Stimulated activated CD4-positive, alpha-beta T cell treated with anti-CD3 and anti-CD28 coated beads, TNF-alpha, amount 100 ng/mL, for 4 hours (primary cell): ENCODE measurements at places on chromosomes 5 and 9.

- no peak for DNase-seq
These were observed 17.0 kb upstream of the NDUFS4 start for GRCh38 chr5:53543401-53543800.

- DNase-seq, result no peak
These were observed 227.2 kb downstream of the MRPS30 start for GRCh38 chr5:45035991-45036390.

DNA sequence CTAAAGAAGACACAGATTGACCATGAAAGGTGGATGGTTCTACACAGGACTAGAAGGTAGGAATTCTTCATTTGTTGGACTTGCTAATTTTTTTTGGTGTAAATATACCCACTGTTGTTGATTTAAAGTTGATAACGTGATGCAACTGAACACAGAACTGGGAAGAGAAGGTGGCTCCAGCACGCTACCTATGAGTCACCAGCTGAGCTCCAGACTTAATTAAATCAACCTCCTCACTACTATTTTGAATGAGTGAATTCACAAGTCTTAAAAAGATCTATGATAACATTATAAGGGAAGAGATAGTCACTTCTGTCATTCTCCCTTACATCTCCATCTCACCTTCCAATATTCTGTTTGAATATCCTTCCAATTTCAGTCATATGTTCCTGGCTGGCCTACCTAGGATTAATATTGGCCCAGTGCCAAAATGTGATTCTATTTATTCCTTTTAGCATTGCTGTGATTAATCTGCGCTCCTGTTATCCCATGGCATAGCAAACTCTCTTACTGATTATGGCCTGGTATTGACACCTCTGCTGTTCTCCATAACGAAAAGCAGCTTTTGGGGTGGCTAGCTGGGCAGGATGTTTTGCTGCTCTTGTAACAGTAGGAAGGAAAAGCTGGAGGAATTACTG lies 135.9 kb upstream of the CCDC152 start:
- no peak for DNase-seq

DNA sequence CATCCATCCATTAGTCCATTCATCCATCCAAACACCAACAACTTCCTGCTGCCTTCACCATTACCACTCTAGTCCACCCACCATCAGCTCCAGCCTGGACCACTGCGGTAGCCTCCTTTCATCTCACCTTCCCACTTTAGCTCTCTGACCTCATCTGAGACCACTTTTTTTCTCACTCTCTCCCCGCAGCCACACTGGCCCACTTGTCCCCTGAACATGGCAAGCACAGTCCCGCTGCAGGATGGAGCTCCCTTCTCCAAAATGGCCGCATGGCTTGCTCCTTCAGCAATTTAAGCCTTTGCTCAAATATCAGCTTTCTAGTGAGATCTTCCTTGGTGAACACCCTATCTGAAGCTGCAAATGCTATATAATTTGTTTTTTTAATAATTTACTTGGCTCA lies 11.1 kb downstream of the CSF1R start:
- no peak for DNase-seq

GRCh38 chr5:168756453-168757391 lies 177.6 kb upstream of the PANK3 start:
- DNase-seq, result no peak

DNA sequence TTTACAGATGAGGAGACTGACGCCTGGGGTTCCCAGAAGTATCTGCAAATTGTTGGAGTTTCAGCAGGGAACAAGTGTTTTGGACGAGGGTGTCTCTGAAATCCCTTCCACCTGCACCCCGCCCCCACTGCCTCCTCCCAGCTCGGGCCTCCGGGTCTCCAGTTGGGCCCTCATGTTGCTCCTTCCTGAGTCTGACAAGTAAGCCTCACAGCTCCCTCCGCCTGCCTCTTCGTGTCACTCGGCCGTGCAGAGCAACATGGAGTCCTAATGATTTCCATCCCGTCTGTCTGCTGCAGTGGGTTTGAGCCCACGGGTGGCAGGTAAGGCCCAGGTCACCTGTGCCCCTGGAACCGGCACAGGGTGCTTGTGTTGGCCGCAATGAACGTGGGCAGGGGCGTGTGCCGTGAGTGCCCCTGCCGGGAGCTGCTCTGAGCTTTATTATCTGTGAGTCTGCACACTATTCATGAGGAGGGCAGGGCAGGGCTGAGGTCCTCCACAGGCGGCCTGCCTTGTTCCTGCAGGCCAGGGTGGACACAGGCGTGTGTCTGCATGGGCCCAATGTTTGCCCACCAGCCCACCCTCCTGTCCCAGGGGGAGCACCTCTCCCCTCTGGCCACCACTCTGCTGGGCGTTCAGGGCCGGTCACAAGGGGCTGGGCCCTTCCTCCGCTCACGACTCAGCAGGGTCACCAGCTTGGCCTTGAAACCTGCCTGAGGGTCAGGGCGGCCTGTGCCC lies 6.1 kb downstream of the DOK3 start:
- DNase-seq, result no peak
